Neural crest cell (in vitro differentiated cells): ENCODE measurements at places on chromosomes 3 and 15.
A peak's percentile ranks its signal among the peaks of the same experiment; 100 is the strongest.

DNA sequence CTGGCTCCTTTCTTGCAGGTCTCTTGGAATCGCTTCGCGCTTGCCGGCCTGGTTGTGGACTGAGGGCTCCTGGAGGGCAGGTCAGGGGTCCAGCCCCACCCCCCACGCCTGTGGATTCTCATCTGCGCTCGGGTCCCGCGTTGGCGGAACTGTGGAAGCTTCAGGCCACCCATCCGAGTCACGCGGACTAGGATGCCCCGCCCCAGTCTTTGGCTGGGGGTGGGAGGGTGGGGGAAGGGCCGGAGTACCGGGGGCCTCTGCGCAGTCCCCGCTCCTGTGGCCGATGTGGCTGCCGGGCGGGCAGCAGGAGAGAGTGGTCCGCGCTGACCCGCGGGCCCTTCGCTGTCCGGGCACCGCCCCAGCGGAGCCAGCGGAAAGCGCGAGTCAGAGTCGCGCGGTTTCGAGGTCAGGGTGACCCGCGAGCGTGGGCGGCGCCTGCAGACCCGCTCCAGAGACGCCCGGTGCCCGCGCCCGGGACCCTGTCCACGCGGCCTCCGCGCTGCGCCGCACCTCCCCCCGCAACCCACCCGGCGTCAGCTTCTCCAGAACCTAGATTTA is 114.2 kb downstream of the KLF13 start:
- peaks cover 6% of the 10 kb centered on the region for H3K27me3 ChIP-seq
- H3K4me1 ChIP-seq = peaks cover 9% of the 10 kb centered on the region
- DNase-seq = no peak
- peak overlapping the region; percentile 57 for H3K4me3 ChIP-seq
- no peaks in the 10 kb centered on the region for H3K36me3 ChIP-seq

DNA sequence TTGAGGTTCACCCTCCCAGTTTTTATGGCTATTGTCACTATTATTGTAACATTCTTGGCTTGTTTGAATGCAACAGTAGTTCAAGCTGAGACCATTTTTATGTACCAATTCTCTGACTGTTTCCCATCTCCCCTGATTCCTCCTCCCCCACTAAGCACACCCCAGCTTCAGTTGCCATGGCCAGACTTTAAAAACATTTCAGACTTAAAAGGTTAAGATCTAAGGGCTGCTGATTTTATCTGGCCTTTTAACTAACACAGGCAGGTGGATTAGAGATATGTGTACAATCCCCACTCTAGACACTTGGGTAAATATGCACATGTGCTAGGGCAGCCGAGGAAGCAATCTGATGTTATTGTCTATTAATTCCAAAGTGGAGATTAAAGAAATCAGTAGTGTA is 386.3 kb upstream of the NR2F2 start:
- peaks cover 81% of the 10 kb centered on the region for H3K4me1 ChIP-seq
- H3K36me3 ChIP-seq = no peaks in the 10 kb centered on the region
- H3K4me3 ChIP-seq = no peak overlapping the region
- no peak for DNase-seq
- no peaks in the 10 kb centered on the region for H3K27me3 ChIP-seq

GRCh38 chr3:67685499-67685898 is 31.1 kb upstream of the SUCLG2 start:
- H3K36me3 ChIP-seq = peaks cover 4% of the 10 kb centered on the region
- no peak overlapping the region for H3K4me3 ChIP-seq
- H3K4me1 ChIP-seq = no peaks in the 10 kb centered on the region
- no peak overlapping the region for H3K27ac ChIP-seq
- H3K27me3 ChIP-seq = no peaks in the 10 kb centered on the region

- no peak overlapping the region for H3K27ac ChIP-seq
- H3K36me3 ChIP-seq = peaks cover 14% of the 10 kb centered on the region
- no peaks in the 10 kb centered on the region for H3K27me3 ChIP-seq
- DNase-seq = no peak
Measured at GRCh38 chr3:105715372-105715771, 153.4 kb downstream of the CBLB start.

- H3K4me1 ChIP-seq = peaks cover 63% of the 10 kb centered on the region
- no peak for DNase-seq
- no peaks in the 10 kb centered on the region for H3K27me3 ChIP-seq
- H3K36me3 ChIP-seq = no peaks in the 10 kb centered on the region
Measured at GRCh38 chr3:136187868-136188267, 8.3 kb downstream of the MSL2 start.

DNA sequence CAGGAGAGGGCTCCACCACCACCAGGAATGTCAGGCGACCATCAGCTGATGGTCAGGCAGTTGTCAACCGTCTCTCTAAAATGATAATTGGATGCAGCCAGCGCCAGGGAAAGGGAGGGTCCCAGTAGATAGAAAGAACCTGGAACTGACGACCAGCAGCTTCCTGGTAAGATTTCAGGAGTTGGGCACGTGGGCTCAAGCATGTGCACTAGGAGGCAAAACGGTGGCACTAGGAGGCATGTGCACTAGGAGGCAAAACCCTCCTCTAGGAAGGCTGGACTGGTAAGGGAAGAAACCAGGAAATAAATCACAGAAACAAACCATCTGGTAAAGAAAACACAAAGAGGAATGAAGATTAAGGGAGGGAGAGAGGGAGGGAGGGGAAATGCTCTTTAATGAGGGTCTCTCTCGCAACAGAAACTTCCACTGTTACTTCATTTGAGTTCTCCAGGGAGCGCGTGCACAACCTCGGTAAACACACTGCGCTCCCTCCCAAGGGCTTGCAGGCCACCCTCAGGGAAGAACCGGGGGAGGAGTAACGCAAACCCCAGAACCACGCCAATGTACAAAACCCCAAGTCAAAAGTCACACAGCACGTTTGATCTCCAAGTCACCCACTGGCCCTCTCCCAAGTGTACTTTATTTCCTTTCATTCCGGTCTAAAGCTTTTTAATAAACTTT is 116.7 kb downstream of the XXYLT1 start:
- peaks cover 3% of the 10 kb centered on the region for H3K36me3 ChIP-seq
- H3K4me1 ChIP-seq = peaks cover 72% of the 10 kb centered on the region
- peak overlapping the region; percentile 68 for H3K27ac ChIP-seq
- H3K27me3 ChIP-seq = peaks cover 3% of the 10 kb centered on the region
- no peak overlapping the region for H3K4me3 ChIP-seq
- no peak for DNase-seq

- peaks cover 2% of the 10 kb centered on the region for H3K36me3 ChIP-seq
- no peak for DNase-seq
- no peak overlapping the region for H3K4me3 ChIP-seq
- H3K4me1 ChIP-seq = peaks cover 4% of the 10 kb centered on the region
Measured at GRCh38 chr3:100189444-100189964, 71.3 kb upstream of the TBC1D23 start.

- no peak overlapping the region for H3K4me3 ChIP-seq
- H3K27me3 ChIP-seq = no peaks in the 10 kb centered on the region
- peaks cover 29% of the 10 kb centered on the region for H3K4me1 ChIP-seq
- H3K36me3 ChIP-seq = peaks cover 20% of the 10 kb centered on the region
- H3K27ac ChIP-seq = no peak overlapping the region
Measured at GRCh38 chr3:195699388-195699771, 21.4 kb upstream of the MUC20 start.

DNA sequence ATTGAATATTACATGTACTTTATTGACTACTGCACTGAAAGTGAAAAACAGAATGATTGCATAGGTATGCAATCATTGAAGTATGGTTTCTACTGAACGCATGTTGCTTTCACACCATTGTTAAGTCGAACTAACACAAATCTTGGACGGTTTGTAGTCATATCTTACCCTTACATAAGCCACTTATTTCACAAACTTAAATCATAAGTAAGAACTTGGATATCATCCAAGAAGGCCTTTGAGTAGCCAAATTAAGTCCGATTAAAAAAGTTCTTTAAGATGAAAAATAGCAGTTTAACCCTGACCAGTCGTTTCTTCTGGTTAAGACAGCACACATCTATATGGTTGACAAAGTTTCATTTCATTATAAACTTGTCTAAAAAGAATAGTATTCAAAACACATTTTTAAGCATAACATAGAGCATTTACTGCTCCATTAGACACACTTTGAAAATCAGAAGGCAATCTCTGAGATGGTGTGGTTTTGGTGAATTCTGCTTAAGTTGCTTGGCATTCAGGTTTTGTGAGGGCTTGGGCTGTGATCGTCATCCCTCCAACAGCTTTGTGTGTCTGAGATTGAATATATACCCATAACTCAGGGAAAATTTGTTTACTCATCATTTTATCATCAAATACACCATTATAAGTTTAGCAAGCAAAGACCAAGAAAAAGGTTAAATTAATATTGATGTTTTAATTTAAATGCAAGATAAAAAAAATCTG is 92.2 kb downstream of the NFKBIZ start:
- DNase-seq = no peak
- no peak overlapping the region for H3K27ac ChIP-seq
- H3K36me3 ChIP-seq = no peaks in the 10 kb centered on the region
- H3K4me3 ChIP-seq = no peak overlapping the region
